ENCODE measurements at places on chromosomes 2 and 18.

DNA sequence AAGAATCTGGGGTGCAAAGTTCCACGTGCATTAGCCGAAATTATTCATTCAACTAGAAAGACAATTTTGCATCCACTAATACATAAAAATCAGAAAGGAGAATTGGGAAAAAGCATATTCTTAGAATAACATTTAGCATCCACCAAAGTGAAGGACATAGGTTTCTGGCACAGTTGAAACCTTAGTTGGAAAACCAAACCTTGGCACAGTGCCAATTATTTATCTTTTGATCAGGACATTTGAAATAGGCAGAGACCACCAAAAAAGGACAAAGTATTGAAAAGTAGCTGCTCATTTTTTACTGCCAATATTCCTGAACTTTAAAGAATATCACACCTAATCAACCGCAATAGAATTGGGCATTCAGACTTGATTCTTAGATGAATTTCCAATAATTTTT lies 25.5 kb upstream of the NFU1 start:
- no peak for DNase-seq

DNA sequence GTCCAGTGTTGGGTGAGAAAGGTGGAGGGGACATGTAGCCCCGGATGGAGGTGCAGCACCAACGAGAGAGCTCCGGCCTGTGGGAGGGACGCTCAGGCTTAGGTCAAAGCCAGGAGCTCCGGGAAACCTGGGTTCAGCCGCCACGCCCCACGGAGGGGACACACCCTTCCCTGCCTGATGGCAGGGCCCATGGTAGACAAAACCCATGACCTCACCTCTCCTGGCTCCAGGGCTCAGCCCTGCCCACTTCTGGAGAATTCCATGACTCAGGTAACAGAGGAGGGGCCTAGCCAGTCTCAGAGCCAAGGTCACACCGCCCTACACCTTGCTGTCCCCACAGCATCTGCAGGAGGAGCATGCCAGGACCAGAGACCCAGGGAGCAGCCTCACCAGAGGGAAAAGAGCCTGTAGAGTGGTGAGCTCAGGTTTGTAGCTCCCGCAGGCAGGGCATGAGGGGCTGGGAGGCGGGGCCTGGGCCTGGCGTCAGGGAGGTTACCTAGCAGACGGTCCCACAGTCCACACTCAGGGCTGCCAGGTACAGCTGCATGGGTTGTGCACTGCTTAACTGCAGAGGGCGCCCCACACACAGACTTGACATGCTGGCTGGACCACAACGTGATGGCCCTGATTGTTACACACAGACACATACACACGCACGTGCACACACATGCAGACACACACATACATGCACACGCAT lies 70.8 kb upstream of the SMAD7 start:
- DNase-seq, result no peak

- DNase-seq, result no peak
Observed at GRCh38 chr2:145601361-145601925, 1081.5 kb upstream of the ZEB2 start.

GRCh38 chr18:10286580-10287150 lies 167.8 kb upstream of the APCDD1 start:
- DNase-seq, result no peak

DNA sequence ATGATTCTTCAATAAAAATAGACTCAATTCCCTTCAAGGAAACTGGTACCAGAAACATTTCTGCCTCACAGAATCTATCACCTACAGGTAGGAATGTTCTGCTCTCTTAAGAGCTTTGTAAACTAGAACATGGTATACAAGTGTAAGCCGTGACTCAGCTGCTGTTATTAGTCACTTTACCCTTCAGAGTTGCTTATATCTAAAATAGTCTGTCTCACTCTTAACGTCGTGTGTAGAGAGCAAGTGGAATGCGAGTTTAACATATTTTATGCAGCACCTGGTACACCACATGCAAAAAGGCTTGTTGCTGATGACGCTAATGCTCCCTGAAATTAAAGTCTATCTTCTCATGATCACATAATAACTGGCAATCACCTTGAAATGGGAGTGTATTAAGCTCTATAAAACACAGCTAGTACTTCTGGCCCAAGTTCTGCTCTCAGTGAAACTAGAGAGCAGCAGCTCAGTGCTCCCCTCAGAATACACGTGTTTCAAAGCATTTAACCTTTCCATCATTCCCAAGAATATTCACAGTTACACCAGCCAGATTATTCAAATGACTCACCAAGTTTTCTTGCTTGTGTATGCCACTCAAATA lies 420.0 kb downstream of the ZEB2 start:
- no peak for DNase-seq

DNA sequence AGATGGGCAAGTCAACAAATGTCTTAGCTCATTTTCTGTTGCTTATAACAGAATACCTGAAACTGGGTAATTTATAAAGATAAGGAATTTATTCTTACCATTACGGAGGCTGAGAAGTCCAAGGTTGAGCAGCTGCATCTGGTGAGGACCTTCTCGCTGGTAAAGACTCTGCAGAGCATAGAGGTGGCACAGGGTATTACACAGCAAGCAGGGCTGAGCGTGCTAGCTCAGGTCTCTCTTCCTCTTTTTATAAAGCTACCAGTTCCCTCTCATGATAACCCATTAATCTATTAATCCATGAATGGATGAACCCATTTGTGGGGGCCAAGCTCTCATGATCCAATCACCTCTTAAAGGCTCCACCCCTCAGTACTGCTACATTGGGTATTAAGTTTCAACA lies 109.1 kb downstream of the CDK15 start:
- DNase-seq, result no peak

GRCh38 chr2:85998071-85998991 lies 107.4 kb downstream of the POLR1A start:
- no peak for DNase-seq

- DNase-seq, result no peak
Observed at GRCh38 chr2:236689981-236690380, 120.4 kb downstream of the ACKR3 start.

- DNase-seq, result no peak
Observed at GRCh38 chr2:233350708-233351107, 3.6 kb upstream of the DGKD start.

- no peak for DNase-seq
Observed at GRCh38 chr18:48500517-48500916, 38.3 kb upstream of the CTIF start.

- DNase-seq, result no peak
Observed at GRCh38 chr2:181857483-181857882, 34.0 kb upstream of the ITPRID2 start.

- DNase-seq, result no peak
Observed at GRCh38 chr18:67035026-67035425, 431.1 kb upstream of the CDH19 start.

- DNase-seq, result no peak
Observed at GRCh38 chr2:224796695-224797305, 80.6 kb upstream of the CCDC195 start.

DNA sequence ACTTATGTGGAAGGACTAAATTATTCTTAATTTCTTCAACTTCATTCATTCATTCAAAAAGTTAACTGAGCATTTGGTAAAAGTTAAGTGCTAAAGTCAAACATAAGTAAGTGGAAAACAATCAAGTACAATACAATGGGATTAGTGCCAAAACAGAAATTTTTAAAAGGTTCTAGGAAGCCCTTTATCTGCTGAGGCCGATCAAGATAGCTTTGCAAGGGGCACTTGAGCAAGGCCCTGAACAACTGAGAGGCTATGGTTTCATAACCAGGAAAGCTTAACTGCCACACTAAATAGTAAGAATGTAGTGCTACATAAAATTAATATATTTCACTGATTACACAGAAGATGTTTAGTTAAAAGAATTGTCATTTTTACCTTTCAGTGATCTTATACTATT lies 76.5 kb downstream of the NOL10 start:
- no peak for DNase-seq

GRCh38 chr2:24820175-24820513 lies 26.9 kb downstream of the CENPO start:
- DNase-seq, result no peak

DNA sequence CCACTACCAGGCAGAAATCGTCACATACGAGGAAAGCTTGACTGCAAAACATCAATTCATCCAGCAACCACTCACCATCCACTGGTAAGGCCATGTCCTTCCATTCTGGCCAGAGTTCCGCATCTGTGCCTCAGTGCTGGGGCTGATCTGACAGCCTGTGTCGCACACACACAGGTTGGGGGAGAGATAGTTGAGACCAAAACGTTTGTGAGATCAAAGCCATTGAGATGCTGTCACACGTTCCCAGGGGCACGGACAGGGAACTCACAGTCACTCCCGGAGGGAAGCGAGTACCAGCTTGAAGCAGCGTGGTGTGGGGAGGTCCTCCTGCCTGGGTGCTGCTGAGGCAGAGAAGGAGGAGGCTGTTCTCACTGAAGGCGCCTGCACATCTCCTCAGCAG lies 458.5 kb upstream of the SALL3 start:
- DNase-seq, result no peak

GRCh38 chr2:64768491-64769005 lies 114.8 kb upstream of the SERTAD2 start:
- DNase-seq, result no peak

- no peak for DNase-seq
Observed at GRCh38 chr2:36413218-36413617, 57.6 kb downstream of the CRIM1 start.

DNA sequence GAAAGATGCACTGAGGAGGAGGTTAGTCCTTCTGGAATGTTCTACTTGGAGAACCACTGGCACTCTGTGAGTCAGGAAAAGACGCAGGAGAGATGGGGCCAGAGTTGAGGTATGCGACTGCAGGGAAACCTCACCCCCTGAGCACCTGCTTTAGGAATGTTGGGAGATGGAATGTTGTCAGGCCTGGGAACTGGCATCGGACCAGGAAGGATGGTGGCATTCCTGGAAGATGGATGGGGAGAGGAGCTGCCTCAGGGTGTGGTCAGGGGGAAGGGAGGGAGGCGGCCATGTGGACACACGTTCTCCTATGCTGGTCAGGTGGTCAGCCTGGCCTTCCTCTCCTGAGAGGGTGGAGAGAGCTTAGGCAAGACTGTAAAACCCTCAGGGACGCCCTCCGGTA lies 146.3 kb downstream of the CELF4 start:
- DNase-seq, result no peak

- DNase-seq, result no peak
Observed at GRCh38 chr2:99607454-99607853, 117.6 kb upstream of the REV1 start.

DNA sequence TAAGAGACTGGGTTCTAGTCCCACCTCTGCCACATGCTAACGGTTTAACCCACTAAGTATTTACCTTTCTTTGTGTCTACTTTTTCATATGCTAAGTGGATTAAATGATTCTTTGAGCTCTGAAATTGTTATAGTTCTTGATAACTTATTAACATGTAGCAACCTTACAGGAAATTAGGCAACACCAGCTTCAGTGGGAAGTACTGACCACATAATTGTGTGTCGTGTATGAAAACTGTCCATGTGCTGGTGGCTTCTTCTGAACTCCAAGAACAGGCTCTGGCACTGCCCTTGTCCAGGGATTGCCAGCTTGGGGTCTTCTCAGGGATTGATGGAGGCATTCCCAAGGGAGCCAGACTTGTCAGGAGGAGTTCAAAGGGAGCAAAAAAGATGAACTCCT lies 427.7 kb downstream of the TGIF1 start:
- DNase-seq, result no peak

DNA sequence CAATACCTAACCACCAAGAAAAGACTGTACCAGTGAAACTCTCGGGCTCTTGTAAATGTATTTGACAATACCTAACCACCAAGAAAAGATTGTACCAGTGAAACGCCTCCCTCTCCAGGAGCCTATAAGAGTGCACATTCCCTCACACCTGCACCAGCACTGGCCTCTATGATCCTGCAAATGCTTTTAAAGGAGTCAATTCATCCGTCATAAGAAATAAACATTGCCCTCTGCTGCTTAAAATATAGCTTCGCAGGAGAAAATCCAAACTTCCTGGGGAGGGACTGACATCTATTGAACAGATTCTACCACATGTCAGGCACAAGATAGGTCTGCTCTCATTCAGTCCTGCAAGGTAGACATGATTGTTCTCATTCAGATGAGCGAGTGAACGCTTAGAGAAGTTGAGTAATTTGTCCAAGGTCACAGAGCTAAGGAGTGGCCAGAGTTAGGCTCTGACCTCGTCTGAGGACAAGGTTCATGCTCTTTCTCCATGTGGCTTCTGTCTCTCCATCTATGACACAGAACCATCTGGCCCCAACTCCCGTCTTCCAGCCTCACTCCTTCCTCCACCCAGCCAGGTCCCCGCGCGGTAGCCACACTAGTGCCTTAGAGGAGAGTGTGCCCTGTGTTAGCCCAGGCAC lies 38.7 kb downstream of the MCFD2 start:
- DNase-seq, result no peak

- no peak for DNase-seq
Observed at GRCh38 chr2:143918465-143918989, 601.4 kb downstream of the ZEB2 start.

- DNase-seq, result no peak
Observed at GRCh38 chr2:27954221-27954673, 63.7 kb downstream of the BABAM2 start.

GRCh38 chr2:241033994-241034393 lies 35.6 kb downstream of the SNED1 start:
- no peak for DNase-seq

DNA sequence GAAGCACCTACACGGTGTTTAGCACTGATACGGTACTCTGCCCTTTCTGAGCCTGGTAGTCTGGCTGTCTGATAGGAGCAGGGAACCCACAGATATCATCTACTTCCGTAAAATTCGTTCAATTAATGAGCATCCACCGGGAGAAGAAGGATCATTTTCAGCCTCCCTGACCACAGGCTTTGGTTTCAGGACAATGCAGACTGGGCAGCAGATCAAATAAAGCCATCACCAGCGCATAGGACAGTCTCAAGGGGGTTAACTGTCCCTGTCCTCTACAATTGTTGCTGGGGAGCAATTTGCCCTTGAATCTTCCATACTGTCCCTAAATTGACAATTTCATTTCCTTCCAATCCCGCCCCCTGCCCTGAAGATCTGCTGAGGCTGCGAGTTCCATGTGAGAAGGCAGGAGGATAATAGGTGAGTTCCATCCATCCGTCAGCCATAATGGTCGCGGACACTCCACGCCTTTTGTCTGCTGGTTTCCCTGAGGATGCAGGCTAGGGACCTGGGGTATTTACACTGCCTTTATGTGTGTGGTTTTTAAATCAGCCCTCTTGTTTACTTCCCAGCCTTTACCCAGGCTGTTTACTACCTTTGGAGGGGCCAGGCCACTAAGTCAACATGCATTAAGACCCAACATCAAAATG lies 110.0 kb downstream of the MYCN start:
- DNase-seq, result no peak

DNA sequence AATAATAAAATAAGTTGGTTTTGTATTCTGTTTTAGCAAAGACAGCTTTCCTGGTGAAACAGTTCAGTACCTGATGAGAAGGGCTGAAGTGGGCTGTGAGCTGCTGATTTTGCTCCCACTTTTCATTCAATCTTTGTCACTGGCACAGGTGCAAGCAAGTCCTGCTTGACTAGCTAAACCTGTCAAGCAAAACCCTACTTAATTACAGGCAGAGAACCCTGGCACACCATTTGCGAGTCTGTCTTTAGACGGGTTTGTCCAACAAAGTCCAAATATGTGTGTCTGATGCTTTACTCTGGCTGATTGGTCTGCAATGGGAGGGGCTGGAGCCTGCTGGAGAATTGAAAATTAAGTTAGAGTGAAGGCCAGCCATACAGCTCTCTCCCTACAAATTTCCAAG lies 267.2 kb downstream of the EPHA4 start:
- DNase-seq, result no peak

All from cerebellar nuclear complex (tissue), 1 donor.